ENCODE measurements at places on chromosomes 6 and 20.

- DNase-seq, result peak; percentile 88
Measured at GRCh38 chr6:72787391-72788031, 165.6 kb downstream of the KCNQ5 start.

DNA sequence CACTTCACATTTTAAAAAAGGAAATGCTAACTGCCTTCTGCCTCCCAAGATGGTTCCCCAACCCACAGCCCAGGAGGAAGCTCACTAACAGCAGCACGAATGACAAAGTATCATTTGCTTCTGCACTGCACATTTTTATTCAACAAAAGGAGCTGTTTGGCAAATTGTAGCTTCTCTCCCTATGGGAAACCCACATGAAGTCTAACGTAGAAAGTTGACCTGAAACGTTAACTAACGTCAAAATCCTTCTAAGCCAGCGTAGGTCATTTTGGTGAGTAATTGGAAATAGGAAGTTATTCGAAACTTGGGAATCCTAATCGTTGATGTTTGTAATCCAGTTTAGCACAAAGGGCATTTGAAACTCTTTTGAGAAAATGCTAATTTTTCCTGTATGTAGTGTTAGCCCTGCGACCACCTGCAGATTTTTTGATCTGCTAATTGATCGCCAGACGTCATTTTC, 2.9 kb downstream of the SALL4 start:
- no peak for DNase-seq

DNA sequence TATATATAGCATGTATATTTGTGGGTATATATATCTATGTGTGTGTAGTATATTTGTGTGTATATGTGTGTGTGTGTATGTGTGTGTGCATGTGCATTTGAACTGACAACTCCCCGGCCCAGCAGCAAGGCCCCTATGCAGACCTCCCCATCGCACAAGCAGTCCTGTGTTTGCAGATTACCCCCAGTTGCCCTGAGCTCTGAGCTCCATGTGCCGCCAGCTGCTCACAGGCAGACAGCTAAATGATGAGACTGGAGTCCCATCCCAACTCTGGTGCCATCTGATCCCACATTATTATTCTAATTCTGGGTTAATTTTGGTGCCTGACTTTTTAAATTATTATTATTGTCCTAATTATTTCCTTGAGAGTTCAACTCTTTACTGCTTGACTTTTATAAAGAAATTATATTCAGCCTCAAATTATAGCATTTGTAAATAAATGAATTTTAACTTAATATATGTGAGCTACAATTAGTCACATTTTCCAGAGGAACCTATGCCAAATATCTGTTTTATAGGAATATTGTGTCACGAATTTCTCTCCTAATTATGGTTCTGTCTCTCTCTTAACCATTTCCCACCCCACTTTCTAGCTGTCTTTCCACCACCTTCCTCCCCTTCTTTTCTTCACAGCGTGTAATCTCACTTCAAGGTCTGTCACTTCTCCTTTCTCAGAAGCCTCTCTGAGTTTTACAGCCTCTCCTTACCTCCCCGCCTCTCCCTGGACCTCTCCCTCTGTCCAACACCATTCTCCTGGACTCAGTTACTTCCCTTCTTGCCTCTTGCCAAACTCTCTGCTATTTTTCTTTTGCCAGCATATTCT, 90.6 kb upstream of the SYNDIG1 start:
- DNase-seq, result no peak

- DNase-seq, result no peak
Measured at GRCh38 chr6:30882759-30883684, 1.3 kb upstream of the DDR1 start.

- peak; percentile 21 for DNase-seq
Measured at GRCh38 chr6:88983532-88983931, 20.1 kb upstream of the RNGTT start.

DNA sequence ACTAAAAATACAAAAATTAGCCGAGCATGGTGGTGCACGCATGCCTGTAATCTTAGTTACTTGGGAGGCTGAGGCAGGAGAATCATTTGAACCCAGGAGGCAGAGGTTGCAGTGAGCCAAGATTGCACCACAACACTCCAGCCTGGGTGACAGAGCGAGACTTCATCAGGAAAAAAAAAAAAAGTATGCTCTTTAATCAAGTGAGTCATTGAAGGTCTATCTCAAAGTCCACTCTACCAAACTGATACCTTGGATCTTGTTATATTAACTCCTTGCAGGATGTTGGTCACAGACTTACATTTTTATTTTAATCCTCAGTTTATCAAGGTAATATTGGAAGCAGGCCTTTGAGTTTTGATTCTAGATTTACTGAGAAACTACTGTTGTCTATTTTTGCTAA, 348.7 kb downstream of the COL12A1 start:
- no peak for DNase-seq
